Activated T-cell treated with anti-CD3 and anti-CD28 coated beads for 4 hours (primary cell): ENCODE measurements at places on chromosomes 16 and 17.

- no peak for DNase-seq
These were observed 7.3 kb upstream of the PRDM7 start for GRCh38 chr16:90084215-90084950.

GRCh38 chr16:58418601-58419000 lies 26.3 kb downstream of the GINS3 start:
- DNase-seq, result no peak

GRCh38 chr17:19904924-19905323 lies 37.2 kb upstream of the ULK2 start:
- DNase-seq, result no peak

- no peak for DNase-seq
These were observed 112.2 kb upstream of the LHX1 start for GRCh38 chr17:36825113-36825512.

GRCh38 chr17:51365090-51365489 lies 104.7 kb downstream of the UTP18 start:
- no peak for DNase-seq

GRCh38 chr17:17386094-17386800 lies 83.1 kb downstream of the NT5M start:
- no peak for DNase-seq

DNA sequence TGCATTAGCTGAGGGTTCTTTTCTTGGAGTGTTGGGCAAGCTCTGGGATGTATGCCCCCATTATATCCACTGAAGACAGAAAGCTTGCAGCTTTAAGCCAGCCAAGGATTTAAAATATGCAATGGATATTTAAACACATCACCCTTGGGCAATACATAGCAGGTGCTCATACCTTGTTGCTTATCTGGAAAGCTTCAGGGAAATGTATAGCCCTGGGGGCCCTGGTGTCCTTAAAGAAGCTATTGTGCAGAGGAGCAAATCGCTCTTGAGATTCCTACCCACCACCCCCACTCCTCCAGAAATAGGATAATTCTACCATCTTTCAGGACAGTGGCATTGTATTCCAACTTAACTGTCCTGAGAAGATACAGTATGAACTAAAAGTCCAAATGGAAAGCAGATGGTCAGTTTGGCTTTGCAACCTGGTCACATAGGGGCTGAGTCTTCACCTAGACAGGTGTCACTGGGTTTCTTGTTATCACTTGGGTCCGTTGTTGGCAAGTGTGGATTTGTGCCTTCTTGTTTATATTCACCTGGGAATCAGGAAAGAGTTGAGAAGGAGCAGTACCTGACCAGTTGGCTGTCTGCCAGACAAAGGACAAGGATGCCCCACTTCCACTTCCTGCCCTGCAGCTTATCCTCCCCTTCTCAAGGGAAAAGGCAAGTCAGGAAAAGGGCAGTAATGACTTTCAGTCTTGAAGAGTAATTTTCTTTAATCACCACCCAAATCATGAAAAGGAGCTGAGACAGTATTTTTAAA lies 3.4 kb downstream of the ANKRD40CL start:
- DNase-seq, result no peak

DNA sequence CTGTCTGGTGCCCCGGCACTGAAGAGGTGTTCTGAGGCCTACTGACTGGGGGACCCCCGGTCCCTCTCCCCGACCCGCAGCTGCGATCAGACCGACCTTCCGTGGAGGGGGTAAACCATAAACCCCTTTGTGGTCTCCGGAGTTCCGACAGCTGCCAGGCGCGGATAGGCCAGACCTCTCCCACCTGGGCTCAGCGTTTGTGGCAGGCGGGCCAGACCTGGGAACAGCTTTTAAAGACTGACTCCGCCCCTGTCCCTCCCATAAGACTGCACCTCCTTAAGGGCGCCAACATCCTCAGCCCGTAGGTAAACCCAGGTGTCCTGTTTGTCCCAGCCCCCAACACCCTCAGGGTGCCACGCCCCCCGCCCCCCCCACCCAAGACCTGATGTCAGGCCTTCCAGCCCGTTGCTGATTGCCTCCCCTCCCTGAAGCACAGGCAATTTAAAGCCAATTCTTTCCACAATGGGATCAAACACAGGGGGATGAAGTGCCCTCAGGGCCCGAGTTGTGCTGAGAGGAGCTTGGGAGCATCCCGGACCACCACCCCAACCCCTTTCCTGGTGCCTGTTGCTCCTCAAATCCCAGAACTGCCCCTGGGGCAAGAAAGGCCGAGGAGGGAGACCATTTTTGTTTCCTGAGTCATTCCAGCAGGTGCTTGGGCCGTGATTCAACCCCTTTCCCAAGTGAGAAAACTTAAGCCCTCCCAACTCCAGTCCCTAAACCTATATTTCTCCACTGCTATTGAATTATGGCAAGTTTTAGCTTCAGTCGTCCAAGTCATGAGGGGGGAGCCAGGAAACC lies at the start of gene SOX15:
Gene SOX15 (minus strand): TSS at position 204 of the 801 bp plus-strand sequence. CDS start 418 bp downstream, outside the sequence.
- no peak for DNase-seq

DNA sequence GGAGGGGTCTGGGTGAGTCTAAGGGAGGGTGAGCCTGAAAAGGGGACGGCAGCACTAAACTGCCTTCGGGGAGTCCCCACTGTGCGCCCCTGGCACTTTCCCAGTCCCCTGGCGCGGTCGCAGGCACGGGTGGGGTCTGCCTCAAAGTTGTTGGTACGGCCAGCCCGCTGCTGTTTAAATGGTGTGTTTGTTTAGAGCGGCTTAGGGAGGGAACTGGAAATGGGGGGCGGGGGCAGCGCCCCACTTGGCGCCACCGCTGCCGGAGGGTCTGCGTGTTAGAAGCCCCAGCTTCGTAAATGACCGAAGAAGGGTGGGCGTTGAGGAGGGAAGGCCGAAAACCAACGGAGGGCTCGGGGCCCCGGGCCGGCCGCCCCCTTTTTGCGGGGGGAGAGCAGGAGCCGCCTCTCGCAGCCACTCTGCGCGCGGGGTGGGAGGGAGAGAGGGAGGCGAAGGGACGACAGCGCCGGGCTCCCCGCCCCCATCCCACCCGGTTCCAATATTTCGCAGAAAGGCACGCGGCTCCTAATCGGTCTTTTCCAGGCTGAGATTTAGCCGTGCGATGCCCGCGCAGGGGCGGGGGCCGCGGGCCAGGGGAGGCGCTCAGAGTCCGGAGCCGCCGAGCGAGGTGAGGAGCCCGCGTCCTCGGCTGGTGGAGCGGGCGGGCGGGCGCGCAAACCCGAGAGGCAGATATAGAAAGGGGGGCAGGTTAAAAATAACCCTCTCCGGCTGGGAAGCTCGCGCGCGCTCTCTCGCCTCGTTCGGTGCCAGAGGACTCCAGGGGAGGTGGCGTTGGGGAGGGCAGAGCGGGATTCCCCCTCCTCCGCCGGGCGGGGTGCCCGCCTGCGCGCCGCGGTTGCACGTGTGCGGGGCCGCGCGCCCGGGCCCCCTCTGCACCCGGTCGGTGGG lies 54.9 kb downstream of the SREBF1 start:
- DNase-seq, result peak; percentile 21

- DNase-seq, result no peak
These were observed 473.9 kb downstream of the CDH13 start for GRCh38 chr16:83100679-83101078.

GRCh38 chr17:49388290-49388640 lies 26.2 kb upstream of the ZNF652 start:
- no peak for DNase-seq

DNA sequence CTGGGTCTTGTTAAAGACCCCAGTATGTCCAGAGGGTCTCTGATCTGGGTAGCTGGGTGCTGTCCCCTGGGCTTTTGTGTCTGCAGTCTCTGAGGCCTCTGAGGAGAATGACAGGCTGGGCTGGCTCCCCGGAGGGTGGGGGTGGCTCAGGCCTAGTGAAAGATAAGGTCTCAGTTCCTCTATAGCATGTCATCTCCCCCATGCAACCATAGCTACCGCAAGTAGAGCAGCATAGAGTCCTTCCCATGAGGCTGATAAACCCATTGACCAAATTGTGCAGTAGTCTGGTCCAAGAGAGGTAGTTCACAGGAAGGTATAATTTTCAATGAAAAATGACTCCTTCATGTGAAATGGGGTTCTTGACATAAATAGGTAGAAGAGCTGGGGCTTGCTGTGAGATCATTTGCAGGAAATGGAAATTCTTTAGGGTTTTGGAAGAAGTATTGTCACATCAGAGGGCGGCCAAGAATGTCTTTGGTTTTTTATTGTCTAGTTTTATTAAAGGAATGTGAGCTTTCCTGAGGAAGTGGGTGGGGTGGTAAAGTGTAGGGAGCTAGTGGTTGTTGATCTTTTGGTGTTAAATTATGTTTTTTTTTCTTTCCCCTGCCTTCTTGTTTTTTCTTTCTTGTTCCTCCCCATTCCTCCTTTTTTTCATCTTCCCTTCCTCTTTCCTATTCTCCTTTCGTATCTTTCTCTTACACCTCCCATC lies 21.0 kb downstream of the SLC7A6OS start:
- no peak for DNase-seq

GRCh38 chr16:84834403-84834772 lies 14.6 kb downstream of the CRISPLD2 start:
- DNase-seq, result no peak

DNA sequence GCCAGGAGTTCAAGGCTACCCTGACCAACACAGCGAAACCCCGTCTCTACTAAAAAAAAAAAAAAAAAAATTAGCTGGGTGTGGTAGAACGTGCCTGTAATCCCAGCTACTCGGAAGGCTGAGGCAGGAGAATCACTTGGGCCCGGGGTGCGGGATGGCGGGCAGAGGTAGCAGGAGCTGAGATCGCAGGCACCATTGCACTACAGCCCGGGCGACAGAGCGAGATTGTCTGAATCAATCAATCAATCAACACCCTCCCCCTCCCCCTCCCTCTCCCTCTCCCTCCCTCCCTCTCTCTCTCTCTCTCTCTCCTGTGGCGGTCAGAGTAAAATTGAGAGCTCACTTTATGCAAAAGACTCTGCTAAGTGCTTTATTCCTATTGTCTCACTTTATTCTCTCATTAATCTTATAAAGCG lies 1.2 kb downstream of the HSDL1 start:
- DNase-seq, result no peak

DNA sequence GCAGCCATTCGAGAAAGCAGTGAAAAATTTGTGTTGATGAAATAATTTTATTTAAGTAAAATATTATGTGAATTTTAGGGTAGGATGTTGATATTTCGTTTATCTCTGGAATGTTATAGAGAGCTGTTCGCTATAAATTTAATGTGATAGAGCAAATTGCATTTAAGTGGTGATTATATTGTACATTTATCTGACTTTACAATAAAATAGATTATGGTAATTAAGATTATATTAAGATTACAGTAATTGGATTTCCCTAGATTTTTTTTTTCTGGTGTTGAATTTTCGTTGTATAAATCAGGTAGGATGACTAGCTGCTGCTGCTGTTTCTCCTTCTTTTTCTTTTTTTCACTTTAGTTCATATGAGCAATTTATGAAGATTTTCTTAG lies 71.0 kb downstream of the AATF start:
- no peak for DNase-seq

DNA sequence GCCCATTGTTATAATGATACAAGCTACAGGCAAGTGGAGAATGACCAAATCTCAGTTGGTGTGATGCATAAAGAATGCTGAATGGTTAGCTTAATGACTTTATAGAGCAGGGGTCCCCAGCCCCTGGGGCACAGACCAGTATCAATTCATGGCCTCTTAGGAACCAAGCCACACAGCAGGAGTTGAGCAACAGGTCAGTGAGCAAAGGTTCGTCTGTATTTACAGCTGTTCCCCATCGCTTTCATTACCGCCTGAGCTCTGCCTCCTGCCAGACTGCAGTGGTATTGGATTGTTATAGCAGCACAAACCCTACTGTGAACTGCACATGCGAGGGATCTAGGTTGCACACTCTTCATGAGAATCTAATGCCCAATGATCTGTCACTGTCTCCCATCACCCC lies 114.0 kb upstream of the ZFHX3 start:
- DNase-seq, result no peak

DNA sequence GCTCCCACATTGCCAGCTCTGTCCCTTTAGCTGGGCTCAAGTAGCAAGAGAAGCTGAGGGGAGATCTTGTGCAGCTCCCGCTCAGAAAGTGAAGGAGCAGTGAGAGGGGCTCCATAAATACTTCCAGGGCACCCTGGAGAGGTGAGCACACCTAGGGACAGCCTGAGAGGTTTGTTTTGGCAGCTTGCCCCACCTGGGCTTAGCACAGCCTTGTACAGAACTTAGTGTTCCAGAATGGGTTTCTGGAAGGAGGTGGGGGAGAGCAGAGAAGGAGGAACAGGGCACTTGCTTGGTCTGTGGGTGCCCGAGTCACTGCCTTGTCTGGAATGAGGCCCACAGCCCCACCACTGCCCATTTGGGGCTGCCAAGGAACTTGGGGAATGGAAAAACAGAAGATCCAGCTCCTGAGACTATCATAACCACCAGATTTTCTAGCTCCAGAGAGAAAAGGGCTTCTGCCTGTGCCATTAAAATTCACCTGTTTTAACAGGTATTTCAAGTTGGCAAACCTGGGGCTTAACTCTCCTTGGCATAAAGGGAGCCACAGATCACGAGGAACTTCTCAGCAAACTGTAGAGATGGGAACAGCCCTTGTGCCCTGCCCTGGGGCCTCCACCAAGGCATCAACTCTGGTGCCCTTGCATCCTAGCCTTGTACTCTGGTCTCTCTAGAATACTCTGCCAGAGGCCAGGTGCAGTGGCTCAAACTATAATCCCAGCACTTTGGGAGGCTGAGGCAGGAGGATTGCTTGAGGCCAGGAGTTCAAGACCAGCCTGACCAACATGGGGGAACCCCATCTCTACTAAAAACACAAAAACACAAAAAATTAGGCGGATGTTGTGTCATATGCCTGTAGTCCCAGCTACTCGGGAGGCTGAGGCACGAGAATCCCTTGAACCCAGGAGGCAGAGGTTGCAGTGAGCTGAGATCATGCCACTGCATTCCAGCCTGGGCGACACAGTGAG lies 1.9 kb downstream of the PRR15L start:
- DNase-seq, result no peak

DNA sequence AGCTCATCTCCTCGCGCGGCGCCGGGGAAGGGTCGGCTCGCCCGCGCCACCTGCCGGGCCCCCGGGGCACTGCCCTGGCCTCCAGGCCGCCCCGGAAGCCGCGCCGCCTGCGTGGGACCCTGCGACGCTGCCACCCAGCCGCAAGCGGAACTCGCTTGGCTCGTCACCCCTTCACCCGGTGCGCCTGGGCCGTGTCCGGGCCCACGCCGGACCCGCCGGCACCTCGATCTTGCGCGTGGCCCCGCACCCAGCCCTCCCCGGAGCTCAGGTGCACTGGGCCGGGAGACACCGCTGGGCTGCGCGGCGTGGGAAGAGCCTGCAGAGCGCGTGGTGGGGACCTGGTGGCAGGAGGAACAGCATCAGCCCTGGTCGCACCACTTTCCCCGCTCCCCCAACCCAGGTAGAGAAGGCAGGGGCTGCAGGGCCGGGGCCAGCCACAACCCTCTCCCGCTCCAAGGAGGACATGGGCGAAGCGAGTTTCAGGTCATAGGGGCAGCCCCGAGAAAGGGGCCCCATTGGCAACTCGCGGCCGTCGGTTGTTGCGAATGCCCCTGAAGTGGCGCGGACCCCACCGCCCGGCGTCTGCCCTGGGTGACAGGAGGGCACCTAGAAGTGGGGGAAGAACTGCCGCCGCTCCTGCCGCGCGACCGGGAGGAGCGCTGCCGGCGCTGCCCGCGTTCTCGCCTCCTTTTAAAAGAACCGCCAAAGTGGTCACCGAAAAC lies 363 bp upstream of the MIF4GD start:
- DNase-seq, result peak; percentile 83
